AG20443 (cell line): ENCODE measurements at places on chromosomes 7 and 10.

DNA sequence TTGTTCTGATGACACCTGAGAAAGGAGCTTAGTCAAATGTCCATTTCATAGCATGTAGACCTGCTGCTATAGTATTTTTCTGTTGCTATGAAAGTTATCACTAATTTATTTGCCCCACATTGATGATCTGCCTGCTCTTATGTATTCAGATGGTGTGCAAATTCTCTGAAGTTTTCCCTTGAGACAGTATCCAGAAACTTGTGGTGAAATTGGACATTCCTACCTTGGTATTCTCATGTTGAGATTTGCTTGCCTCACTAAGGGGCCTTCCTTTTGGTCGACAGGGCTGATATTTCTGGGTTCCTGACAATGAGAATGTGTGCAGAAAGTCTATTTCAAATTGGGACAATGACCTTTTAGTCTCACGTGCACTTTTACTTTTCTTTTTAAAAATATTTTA lies 253.2 kb upstream of the FZD8 start:
- no peak for DNase-seq

GRCh38 chr10:71081912-71082311 lies 130.5 kb upstream of the UNC5B start:
- DNase-seq: no peak

GRCh38 chr10:79054203-79055099 lies 14.3 kb upstream of the ZMIZ1 start:
- no peak for DNase-seq

DNA sequence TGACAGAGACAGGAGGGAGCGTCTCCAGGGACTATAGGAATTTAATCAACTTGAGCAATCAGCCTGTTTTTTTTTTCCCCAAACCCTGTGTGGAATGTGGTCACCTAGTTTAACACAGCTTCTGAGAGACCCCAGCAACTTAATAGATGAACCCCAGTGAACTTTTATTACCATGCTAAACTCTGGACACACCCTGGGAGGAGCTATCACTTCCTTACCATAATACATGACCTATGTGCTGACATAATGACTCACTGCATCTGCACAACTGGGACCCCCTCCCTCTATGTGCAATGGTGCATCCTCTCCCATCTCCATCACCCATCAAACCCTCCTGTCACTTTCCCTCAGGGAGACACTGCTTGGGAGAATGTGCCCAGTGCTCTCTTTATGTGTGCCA lies 83.7 kb downstream of the EPC1 start:
- DNase-seq: no peak

GRCh38 chr10:92377962-92378361 lies 87.0 kb downstream of the MARCHF5 start:
- no peak for DNase-seq
